ENCODE measurements at places on chromosomes 3 and 15.

GRCh38 chr15:48121849-48122248 is 1.1 kb downstream of the SLC24A5 start:
- no peak for DNase-seq

DNA sequence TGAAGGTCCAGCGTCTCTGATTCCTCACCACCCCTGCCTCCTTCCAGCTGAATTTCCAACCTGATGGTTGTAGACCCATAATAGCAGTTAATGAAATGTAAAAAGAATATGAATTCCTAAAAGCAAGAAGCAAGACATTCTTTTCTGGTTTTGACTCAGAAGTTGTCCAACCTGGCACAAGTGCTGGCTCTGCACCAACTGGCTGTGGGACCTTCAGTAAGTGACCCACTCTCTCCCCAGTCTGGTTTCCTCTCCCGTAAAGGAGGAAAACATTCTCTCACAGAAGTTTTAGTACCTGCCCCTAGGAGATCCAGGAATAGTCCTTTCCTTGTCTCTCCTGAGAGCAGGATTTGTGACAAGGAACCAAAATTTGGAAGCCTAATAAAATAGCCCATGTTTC is 236.9 kb upstream of the TRIM42 start:
- no peak for DNase-seq

DNA sequence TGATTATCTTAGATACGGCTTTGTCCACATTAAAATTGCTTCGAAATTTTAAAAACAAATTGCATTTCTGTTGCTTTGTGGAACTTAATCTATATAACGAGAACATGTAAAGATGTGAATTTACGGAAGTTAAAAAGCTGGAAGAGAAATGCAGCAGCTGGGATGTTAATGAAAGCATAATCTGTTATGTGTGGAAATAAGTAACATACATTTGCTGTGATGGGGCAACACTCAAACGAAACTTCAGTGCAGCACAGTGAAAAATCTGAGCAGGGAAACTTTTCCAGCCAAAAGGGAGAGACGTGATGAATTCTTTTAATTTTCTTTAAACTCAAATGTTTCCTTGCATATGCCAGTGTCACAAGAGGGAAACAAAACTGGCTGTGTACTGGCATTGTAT is 276.7 kb upstream of the LMCD1 start:
- DNase-seq, result no peak

GRCh38 chr3:55615694-55616295 is 128.7 kb upstream of the WNT5A start:
- no peak for DNase-seq

DNA sequence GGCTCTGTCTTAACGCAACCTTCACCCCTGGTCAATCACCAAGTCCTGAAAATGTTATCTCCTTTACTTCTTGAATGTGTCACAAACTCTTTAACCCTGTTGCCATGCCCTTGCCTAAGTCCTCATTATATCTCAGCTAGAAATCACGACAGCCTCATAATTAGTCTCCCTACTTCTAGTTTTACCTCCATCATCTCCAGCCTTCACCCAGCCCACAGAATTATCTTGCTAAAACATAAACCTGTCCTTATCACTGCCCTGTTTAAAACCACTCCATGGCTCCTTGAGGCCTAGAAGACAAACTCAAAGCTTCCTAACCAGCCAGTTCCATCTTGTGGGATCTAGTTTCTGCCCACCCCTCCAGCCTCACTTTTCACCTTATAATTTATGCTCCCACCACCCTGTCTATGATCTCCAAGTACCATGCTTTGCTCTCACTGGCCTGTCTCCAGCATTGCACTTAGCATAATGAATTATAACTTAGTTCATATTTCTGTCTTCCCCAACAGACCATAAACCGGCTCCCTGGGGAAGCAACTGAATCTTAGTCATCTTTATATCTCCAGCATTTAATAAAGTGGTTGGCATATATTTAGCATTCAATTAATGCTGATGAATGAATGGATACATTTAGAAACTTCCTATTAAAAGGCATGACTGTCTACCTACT is 39.2 kb downstream of the GPR176 start:
- DNase-seq, result no peak

DNA sequence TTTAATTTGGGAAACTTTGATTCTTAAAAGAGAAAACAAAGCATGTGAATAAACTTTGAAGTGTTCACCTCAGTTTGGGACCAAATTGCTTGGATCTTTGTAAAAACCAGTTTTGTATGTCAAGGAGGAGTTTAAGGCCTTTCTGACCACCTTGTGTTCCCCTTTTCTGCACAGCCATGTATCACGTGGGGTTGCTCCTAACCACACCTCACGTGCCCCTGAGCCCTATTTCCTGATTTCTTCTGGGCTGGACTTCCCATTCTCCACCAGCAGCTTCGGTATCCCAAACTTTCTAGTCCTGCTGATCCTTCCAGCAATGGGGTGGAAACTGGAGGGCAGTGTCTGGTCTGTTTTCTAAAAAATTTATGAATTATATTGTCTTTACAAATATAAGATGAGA is 76.4 kb upstream of the STT3B start:
- no peak for DNase-seq

- DNase-seq, result no peak
Measured at GRCh38 chr3:142992323-142992722, 9.0 kb upstream of the U2SURP start.

DNA sequence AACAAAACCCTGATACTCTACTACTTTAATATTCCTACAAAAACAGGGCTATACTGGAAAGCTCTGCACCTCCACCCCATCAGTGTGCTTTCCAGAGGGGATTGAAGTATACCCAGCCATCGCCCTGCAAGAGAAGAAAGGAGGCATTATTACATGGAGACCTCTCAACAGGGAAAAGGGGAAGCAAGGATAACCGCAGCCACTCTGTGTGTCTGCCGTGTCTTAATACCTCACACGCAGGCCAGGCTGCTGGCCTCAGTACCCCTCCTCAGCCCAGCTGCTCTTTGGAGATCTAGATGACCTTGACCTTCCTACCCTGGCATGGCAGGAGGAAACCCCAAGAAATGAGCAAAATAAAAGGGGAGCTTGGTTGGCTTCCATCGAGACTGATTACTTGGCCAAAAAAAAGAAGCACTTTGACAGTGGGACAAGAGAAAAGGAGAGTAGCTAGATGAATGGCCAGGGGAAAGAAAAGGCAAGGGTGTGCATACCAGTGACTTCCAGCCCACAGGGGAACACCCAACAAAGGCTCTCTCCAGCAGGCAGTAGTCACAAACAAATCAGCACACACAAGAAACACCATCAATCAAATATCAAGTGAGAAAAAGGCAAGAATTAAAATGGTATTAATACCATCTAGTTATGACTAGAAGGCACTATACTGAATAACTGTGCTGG is 129.4 kb downstream of the STT3B start:
- DNase-seq, result no peak

DNA sequence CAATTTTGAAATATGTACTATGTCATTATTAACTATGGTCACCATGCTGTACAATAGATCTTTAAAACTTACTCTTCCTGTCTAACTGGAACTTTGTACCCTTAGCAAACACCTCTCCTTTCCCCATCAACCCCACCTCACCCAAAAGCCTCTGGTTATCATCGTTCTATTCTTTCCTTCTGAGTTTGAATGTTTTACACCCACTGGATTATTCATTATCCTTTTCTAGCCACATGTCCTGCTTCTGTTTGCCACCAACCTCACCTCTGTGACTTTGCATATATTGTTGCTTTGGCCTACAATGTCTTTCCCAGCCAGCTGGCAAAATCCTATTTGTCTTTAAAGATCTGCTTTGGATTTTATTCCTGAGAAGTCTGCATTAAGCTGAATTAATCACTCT is 102.6 kb upstream of the TSPAN3 start:
- no peak for DNase-seq

DNA sequence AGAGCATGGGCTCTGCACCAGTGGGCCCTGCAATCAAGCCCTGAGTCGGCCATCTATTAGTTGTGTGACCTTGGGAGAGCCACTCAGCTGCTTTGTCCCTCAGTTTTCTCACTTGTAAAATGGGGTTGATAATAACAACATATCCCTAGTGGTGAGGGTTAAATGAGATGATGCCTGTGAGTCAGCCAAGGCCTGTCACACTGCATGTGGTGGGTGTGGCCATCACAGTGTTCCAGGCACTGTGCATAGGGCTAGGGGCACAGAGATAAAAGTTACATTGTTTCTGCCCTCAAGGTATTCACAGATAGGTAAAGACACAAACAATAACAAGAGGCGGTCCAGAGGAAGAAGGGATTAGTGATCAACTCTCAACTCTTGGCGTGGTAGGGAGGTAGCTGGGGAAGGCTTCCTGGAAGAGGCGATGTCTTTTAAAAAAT is 19.5 kb downstream of the SMAD6 start:
- no peak for DNase-seq

DNA sequence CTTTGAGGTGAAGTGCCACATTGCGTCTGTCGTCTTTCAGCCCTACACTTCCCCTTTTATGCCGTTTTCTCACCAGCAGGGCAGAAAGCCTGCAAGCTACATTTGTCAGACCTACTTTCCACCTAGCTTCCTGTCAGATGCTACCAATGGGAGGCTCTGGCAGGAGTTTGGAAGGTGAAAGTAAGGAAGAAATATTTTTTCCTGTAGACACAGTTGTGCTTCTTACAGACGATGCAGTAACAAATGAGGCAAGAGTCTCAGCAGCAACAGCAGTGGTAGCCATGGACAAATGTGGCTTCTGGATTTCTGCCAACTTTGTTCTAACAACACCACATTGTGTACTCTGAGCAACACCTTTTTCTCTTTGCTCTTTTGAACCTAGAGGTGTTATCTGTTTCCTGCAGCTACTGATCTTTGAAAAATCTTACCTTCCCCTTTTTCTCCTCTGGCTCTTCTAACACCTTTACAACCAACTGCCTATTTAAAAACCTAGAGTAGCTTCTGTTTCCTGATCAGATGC is 70.6 kb upstream of the STT3B start:
- DNase-seq, result no peak

DNA sequence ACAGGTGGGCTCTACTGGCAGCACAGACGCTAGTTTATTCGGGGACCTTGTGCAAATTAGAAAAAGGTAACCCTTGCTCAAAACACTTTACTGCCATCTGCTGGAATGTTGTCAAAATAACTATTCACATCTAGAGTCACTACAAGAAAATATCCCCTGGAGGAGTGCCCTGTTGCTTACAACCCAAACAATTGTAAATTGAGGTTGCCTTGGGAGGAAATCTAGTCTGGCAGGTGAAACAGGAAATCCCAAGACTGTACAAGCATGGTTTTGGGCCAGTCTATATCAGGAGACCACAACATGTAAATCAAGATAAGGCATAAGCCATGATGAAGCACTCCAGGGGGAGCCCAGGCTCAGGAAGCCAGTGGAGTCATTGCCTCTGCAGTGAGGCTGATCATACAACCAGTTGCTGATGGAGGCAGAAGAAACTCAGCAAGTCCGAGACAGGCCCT is 136.8 kb upstream of the ACP3 start:
- no peak for DNase-seq

- no peak for DNase-seq
Measured at GRCh38 chr15:51837792-51838251, 8.4 kb downstream of the TMOD3 start.

- no peak for DNase-seq
Measured at GRCh38 chr3:40070816-40071215, 238.7 kb upstream of the EIF1B start.

DNA sequence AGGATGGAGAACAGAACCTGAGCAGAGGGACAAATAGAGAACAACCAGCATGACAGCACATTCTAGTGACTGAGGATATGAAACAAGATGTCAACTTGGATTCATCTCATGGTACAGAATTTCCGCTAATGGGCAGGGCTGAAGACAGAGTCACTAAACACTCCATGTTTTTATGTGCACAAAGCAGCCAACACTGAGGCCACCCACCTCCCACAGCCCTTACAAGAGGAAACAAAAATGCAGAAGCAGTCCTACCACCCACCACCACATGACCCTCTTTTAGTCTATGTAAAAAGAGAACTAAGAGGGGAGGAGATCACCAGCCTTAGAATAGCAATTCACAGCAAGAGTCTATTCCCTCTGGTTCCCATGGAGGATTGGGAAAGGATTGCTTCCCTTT is 131.4 kb upstream of the UBE2E2 start:
- DNase-seq, result no peak

DNA sequence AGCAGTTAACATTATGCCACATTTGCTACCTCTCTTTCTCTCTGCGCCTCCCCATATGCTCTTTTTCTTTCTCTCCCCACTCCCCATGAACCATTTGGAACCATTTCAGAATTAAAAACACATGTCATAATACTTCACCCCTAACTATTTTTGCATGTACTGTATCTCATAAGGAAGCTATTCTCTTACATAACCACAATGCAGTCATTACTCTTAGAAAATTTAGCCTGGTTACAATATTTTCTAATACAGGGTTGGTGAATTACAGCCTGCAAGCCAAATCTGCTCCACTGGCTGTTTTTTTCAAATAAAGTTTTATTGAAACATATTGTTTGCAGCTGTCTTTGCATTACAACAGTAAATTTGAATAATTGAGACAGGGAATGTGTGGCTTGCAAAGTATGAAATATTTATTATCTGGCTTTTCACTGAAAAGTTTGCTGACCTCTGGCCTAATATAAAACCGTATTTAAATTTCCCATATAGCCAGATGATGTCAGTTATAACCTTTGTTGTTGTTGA is 62.8 kb downstream of the SGO1 start:
- DNase-seq, result no peak

- no peak for DNase-seq
Measured at GRCh38 chr3:1346386-1346785, 253.6 kb downstream of the CNTN6 start.

DNA sequence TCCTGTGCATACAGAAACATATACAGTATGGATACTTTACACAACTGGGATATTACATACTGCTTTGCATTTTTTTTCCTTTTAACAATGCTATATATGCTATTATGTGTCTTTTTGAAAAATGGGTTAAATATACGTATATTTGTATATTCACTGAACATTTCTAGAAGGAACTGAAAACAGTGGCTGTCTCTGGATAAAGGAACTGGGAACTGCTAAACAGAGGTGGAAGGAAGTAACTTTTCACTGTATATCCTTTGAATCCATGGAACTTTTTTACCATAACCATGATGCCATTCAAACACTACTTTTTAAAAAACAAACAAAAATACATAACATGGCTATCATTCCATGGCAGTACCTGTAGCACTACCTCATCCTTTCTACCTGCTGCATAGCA is 1.8 kb downstream of the MTFMT start:
- DNase-seq, result no peak

- no peak for DNase-seq
Measured at GRCh38 chr3:52555056-52555455, 18.7 kb downstream of the UQCC5 start.

- DNase-seq, result no peak
Measured at GRCh38 chr3:140974900-140975299, 33.3 kb downstream of the SLC25A36 start.
